ENCODE measurements at places on chromosomes 2 and 18.

- DNase-seq, result no peak
Observed at GRCh38 chr2:133957724-133958480, 296.0 kb upstream of the MGAT5 start.

- no peak for DNase-seq
Observed at GRCh38 chr18:56902653-56903052, 244.2 kb upstream of the BOD1L2 start.

GRCh38 chr2:219621935-219622334, 5.5 kb upstream of the SLC4A3 start:
- no peak for DNase-seq

DNA sequence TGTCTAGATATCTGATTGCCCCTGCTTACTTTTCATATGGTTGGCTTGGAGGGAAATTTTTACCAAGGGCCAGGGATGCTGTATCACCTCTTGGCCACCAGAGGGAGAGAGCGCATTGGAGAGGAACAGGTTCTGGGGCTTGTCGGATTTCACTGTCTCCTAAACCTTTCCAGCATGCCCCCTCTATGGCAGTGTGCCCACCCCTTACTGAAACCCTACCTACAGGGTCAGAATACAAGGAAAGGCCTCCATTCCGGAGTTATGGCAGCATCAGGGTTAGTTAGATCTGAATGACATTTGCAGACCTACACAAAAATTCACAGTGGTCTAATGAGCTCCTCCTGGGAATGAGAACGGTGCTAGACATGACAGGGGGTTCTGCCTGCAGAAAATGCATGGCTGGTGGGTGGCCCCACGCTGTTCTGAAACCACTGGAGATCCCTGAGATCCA, 5.8 kb downstream of the SLC14A2 start:
- no peak for DNase-seq

DNA sequence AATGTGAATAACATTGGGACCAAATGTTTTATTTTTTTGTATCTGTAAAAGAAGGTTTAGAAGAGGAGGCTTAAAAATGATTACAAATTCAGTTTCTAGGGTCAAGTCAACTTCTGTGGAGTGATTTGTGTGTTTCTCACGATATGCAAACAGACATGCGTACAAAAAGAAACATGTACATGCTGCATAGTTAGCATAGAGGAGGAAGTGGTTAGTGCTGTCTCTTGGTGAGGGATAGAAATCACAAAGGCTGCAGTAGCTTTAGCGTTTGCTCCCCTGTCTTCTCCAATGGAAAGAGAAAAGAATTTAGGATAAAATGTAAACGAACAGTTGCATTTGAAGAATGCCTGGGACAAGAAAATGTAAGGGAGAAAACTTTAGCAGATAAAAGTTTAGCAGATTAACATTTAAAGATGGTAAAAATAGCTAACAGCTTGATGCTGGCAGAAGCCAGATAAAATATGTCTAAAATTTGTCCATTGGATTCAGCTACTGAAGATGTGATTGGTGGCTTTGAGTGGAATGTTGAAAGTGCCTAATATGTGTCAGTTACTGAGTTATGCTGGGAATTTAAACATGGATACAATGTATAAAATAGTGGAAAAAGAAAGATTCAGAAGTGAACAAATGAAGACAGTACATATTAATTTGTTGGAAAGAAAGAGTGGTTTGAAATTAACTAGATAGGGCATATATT, 44.9 kb downstream of the MALT1 start:
- no peak for DNase-seq

GRCh38 chr2:187842978-187843847, 289.0 kb upstream of the TFPI start:
- peak; percentile 52 for DNase-seq
